Muscle of leg (tissue), 16 donors: ENCODE measurements at places on chromosomes 1 and 21. TPM values are rescaled to one million over a fixed set of nuclear protein-coding genes. Genes with fewer than 3 reads are reported as not detected.

DNA sequence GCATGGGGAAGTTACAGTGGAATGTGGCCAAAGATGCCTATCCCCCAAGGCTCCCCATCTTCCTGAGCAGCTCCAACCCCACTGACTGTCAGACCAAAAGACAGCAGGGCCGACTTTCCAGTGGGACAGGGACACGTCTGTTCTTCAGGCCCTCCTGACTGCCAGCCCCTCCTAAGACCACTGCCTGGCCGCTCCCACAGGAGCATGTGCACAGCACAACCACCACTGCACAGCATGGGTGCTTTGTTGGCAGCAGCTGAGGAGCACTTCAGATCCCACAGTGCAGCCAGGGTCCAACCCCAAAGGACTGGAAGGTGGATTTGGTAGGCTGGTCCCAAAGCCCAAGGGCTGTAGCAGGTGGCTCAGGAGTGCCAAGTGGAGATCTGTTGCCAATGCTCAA, 648.3 kb upstream of the BRINP3 start:
- H3K4me1 ChIP-seq: no peaks in the 10 kb centered on the region
- H3K4me3 ChIP-seq: no peak overlapping the region
- H3K27ac ChIP-seq: no peak overlapping the region
- DNase-seq: no peak
- H3K27me3 ChIP-seq: no peaks in the 10 kb centered on the region
- H3K36me3 ChIP-seq: no peaks in the 10 kb centered on the region

DNA sequence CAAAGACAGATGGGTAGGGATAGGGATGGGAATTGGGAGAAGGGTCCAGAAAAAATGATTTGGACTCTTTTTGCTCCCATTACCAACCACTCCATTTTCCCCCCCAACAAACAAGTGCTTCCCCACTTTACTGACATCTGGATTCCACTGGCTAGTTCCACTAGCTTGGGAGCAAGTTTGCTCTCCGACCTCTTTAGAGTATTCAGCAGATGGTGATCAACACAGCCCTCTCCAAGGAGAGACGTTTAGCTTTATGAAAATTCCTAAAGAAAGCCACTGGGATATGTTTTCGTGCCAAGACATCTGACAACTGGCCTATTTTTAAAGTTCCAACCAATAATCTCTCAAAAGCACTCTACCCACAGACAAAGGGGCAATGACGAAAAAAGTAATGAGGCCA, 50.3 kb downstream of the ITPKB start:
- H3K27ac ChIP-seq: peak overlapping the region; percentile 89
- no peak overlapping the region for H3K4me3 ChIP-seq
- peak; percentile 92 for DNase-seq
- peaks cover 86% of the 10 kb centered on the region for H3K4me1 ChIP-seq
- no peaks in the 10 kb centered on the region for H3K27me3 ChIP-seq

- H3K4me3 ChIP-seq: no peak overlapping the region
- H3K27ac ChIP-seq: no peak overlapping the region
- DNase-seq: peak; percentile 32
- no peaks in the 10 kb centered on the region for H3K4me1 ChIP-seq
Measured at GRCh38 chr1:235270625-235271024, 57.4 kb downstream of the ARID4B start.

HHAT gene
- total RNA-seq: 4.4 TPM

- H3K27me3 ChIP-seq: no peaks in the 10 kb centered on the region
- no peaks in the 10 kb centered on the region for H3K4me1 ChIP-seq
- no peak overlapping the region for H3K27ac ChIP-seq
- no peak for DNase-seq
- no peak overlapping the region for H3K4me3 ChIP-seq
- no peaks in the 10 kb centered on the region for H3K36me3 ChIP-seq
Measured at GRCh38 chr21:16570856-16571255, 841.1 kb downstream of the USP25 start.
